ENCODE measurements at places on chromosomes 7 and 10.

DNA sequence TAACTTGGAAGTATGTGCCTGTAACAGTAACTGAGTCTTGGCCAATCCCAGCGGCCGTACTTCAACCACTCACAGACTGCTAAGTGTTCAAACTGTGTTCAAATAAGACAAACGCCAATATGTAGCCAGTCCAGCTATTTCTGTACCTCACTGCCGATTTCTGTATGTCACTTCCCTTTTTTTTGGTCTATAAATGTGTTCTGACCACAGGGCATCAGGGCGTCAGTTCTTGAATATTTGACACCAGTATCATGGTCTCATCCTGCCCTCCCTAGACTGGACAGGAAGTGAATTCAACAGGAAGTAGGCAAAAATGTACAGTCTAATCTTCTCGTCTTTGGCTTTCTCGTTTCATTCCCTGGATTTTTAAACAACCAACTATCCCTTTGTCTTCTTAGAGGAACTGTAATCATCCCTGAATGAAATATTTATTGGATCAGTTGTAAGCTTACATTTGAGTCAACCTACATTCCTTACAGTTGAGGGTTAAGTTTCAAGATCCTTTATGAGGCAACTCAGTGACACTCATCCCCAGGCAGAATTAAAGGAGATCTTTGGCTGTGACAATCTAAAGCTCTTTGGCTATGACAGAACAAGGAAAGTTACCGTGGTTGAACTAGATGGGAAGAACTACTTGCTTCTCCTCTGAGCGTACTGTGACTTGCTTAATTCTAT is 232.7 kb downstream of the NSUN6 start:
- no peak for DNase-seq

DNA sequence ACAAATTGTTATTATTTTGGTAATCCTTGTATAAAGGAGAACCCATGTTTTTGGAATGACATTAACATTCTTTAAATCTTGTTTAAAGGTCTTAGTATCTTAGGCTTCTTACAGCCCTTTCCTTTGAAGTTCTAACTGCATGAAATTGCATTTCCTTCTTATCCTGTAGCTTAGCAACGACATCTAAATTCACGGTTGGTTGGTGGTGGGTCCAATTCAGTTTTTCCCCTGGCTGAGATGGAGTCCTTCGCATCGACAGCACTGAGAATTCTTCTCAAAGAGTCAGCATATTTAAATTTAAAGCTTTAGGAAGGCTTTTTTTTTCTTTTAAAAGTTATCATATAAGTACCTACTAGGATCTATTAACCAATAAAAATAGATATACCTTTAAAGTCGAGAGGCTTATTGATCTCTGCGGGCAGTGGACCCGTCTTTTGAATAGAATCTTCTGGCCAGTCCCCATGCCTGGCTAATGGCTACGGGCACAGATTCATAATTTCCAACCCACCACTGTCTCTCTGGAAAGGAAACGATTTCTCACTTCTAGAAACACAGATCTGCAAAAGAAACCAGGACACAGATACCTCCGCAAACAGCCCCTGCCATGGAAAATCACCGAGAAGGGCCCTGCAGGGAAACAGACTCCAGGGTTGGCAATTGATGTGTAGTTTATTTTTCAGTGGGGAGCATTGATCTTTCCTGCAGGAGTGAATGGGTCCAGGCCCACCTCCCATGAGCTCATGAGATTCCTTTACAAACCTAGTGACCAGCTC is 63.4 kb downstream of the RAMP3 start:
- DNase-seq: no peak

DNA sequence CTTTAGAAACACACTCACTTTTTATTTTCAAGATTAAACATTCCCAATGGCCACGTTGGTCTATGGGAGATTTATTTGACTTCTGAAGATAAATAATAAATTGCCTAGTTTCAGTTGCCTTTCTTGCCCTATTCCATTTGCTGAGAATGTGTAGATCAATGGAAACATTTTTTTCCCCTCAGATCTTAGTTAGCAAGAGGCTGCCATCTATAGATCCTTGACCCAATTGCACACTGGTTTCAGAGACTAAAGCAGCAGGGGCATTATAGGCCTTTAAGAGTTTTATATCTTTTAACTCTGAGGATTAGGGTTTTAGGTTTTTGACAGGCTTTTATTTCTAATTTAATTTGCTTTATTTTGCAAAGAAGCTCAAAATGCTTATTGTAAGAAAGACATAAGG is 163.2 kb upstream of the GPR26 start:
- no peak for DNase-seq

GRCh38 chr10:72308320-72308987 is 34.7 kb downstream of the DDIT4 start:
- no peak for DNase-seq

GRCh38 chr10:92219559-92219958 is 71.3 kb downstream of the CPEB3 start:
- no peak for DNase-seq

- DNase-seq: no peak
Observed at GRCh38 chr7:15780271-15780670, 93.8 kb upstream of the MEOX2 start.

- peak; percentile 32 for DNase-seq
Observed at GRCh38 chr7:123871998-123872867, 27.3 kb downstream of the HYAL4 start.

- no peak for DNase-seq
Observed at GRCh38 chr10:53387562-53387961, 615.0 kb upstream of the MBL2 start.

DNA sequence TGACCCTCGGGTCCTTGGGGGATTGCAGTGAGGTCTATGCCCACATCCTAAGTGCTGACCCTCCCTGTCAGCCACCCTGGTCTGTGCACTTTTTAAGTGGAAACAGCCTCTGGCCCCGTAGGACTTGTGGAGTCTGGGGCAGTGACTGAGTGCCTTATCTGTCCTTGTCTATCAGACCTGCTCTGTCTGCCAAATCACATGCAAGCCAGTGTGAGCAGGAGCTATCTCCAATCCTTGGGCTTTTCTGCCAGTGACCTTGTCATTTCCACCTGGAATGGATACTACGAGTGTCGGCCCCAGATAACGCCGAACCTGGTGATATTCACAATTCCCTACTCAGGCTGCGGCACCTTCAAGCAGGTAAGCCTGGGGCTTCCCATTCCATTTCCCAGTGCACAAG is 62.7 kb downstream of the C10orf120 start:
- DNase-seq: no peak

DNA sequence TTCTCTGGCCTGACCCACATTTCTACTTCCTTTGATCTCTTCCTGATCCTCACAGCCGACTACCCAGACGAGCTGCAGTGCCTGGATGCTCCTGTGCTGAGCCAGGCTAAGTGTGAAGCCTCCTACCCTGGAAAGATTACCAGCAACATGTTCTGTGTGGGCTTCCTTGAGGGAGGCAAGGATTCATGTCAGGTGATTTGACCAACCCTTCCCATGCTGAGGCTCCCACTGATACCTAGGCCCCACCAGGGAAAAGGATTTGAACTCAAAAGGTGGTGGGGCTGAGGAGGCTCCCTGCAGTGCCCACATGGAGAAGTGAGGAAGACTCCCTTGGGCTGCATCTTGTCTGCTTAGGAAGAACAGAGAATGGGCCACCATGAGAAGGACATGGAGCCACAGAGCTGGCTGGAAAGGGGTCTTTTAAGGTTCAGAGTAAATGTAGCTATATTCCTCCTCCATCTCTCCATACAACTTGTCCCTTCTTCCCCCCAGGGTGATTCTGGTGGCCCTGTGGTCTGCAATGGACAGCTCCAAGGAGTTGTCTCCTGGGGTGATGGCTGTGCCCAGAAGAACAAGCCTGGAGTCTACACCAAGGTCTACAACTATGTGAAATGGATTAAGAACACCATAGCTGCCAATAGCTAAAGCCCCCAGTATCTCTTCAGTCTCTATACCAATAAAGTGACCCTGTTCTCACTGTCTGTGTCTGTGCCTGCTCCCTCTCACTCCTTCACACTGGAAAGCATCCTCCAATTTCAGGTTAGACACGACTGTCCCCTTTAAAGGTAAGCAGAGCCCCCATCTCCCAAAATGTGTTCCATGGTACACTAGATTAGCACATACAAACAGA is 3.3 kb downstream of the PRSS1 start:
- no peak for DNase-seq

DNA sequence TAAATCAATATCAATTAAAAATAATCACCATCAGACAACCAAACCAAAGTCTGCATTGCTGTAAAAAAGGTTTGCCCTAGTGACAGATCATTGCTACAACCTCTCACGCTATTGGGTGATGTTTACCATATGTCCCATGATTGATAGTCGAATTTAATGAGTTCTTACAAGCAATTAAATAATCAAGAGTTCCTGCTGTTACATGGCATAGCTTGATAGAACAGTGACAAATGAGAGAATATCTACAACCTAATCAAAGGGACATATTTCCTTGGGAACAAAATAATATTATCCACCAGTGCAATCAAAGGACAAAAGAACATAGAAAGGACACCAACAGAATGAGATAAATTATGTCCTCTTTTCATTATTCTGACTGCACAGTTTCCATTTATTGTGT is 387.4 kb downstream of the ETV1 start:
- no peak for DNase-seq

- DNase-seq: no peak
Observed at GRCh38 chr7:113113912-113114311, 4.4 kb downstream of the SMIM30 start.

DNA sequence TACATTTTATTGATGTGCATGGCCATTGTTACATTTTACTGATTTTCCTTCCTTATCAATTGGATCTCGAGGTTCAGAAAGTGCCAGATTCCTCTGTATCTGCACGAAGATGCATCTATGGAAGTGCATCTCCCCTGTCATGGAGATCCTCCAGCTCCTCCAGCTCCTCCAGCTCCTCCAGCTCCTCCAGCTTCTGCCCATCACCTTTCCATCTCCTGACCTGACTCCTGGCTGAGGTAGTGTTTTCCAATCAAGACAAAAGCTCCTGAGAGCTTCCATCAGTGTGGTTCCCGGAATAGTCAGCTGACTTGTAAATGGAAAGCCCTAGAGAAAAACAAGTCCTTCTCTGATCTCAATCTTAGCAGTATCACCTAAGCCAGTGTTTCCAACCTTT is 90.8 kb upstream of the KLF6 start:
- DNase-seq: no peak

Measured in stimulated activated CD4-positive, alpha-beta T cell treated with anti-CD3 and anti-CD28 coated beads, Interleukin-4, amount 100 ng/mL, for 1 hour (primary cell).